Glomerular endothelial cell (primary cell): ENCODE measurements at places on chromosomes 11 and 22. TPM values are rescaled to one million over a fixed set of nuclear protein-coding genes. Genes with fewer than 3 reads are reported as not detected.

Gene LRP4
- total RNA-seq: 6.2 and 7.5 TPM in 2 replicates

DNA sequence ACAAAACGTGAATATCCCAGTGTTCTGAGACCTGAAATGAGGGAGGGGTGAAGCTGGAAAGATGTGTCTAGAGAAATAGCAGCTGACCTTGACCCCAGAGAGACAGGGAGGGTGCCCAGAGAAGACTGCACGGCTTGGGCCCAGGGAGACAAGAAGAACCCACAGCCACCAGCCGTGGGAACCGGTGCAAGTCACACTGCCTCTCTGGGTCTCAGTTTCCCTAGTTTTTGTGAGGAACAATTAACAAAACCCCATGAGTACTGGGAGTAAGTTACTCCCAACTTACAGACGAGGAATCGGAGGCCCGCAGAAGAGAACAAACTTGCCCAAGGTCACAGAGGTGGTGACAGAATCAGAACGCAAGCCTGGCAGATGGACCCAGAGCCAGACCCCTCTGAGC is 19.2 kb downstream of the TNKS1BP1 start:
- no peak for DNase-seq

GRCh38 chr11:123065621-123066020 is 3.7 kb upstream of the HSPA8 start:
- DNase-seq: no peak

- DNase-seq: no peak
Measured at GRCh38 chr11:62863687-62864335, 16.9 kb upstream of the SLC3A2 start.

DNA sequence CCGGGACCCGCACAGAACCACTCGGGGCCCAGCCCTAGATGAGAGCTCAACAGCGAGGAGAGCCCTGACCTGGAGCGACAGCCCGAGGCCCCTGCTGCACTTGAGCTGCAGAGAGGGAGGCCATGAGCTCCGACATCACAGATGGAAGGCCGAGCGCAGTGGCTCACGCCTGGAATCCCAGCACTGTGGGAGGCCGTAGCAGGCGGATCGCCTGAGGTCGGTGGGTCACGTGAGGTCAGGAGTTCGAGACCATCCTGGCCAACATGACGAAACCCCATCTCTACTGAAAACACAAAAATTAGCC is 13.8 kb upstream of the BRSK2 start:
- no peak for DNase-seq

DNA sequence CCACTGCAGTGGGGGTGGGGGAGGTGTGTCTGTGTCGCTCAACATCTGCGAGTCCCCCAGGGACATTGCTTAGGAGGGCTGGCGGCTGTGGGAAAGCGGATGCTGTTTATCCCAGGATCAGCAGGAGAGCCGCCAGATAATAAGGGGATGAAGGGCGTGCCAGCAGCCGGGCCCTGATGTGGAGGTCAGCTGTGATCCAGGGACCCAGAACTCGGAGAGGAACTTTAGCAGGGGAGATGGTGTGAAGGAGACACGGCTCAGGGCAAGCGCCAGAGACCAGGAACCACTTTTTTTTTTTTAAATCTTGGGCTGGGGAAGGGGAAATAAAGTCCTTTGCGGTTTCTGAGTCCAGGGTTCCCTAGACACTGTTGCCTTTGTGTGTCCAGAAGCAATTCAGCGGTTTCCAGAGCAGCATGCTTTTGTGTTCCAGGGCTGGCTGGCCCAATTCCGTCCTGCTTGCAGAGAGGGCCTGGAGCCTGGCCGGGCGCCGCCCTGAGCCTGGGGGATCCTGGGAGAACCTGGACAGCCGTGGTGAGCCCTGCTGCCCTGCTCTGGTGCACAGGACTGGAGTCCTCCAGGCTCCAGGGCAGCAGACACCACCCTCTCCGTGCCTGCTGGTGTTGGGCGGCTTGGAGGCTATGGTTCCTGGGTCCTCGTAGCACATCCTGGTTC is at the start of gene GRAMD4:
Gene GRAMD4, plus strand, starts transcription at position 557 of the 672 bp plus-strand sequence. CDS start 6,414 bp downstream, outside the sequence.
- DNase-seq: no peak

GRCh38 chr11:46235777-46236688 is 41.4 kb upstream of the CREB3L1 start:
- no peak for DNase-seq
